BJ (cell line): ENCODE measurements at places on chromosomes 2 and 18. TPM values are rescaled to one million over a fixed set of nuclear protein-coding genes. Genes with fewer than 3 reads are reported as not detected.

The IL1F10 gene
- polyA plus RNA-seq = not detected in 2 replicates

The MAP4K4 gene
- 53.5 and 73.4 TPM in 2 replicates for polyA plus RNA-seq

The ERBB4 gene
- polyA plus RNA-seq = not detected in 2 replicates

The SIX2 gene
- polyA plus RNA-seq = 0.23 and 0.36 TPM in 2 replicates

The SLC16A14 gene
- 0.93 and 1.0 TPM in 2 replicates for polyA plus RNA-seq

The NTSR2 gene
- polyA plus RNA-seq = not detected in 2 replicates

The C2orf92 gene
- 2.6 and 2.7 TPM in 2 replicates for polyA plus RNA-seq

The RSAD2 gene
- polyA plus RNA-seq = 0.05 and 0.22 TPM in 2 replicates

The SLC4A3 gene
- polyA plus RNA-seq = 7.6 and 12.1 TPM in 2 replicates

The SPAST gene
- 4.5 and 10.3 TPM in 2 replicates for polyA plus RNA-seq

The FEV gene
- polyA plus RNA-seq = not detected in 2 replicates

The WNT10A gene
- not detected in 2 replicates for polyA plus RNA-seq

The CEBPZOS gene
- 24.6 and 40.0 TPM in 2 replicates for polyA plus RNA-seq

The C1QL2 gene
- polyA plus RNA-seq = not detected in 2 replicates

The NPHP1 gene
- 2.9 and 4.6 TPM in 2 replicates for polyA plus RNA-seq

The RNF152 gene
- polyA plus RNA-seq = 4.3 and 6.5 TPM in 2 replicates

The CHST10 gene
- 11.5 and 11.7 TPM in 2 replicates for polyA plus RNA-seq

The ANAPC1 gene
- 20.3 and 28.2 TPM in 2 replicates for polyA plus RNA-seq

The AQP12A gene
- polyA plus RNA-seq = not detected in 2 replicates

The ALPP gene
- polyA plus RNA-seq = not detected in 2 replicates

The CHAC2 gene
- polyA plus RNA-seq = 0.98 and 2.0 TPM in 2 replicates

The UBXN4 gene
- polyA plus RNA-seq = 51.1 and 75.6 TPM in 2 replicates

The BOLL gene
- polyA plus RNA-seq = not detected in 2 replicates

The IL36A gene
- polyA plus RNA-seq = not detected in 2 replicates

The FSHR gene
- not detected in 2 replicates for polyA plus RNA-seq

The ACMSD gene
- polyA plus RNA-seq = not detected in 2 replicates

The HTR2B gene
- 0.92 and 1.8 TPM in 2 replicates for polyA plus RNA-seq

The MROH2A gene
- polyA plus RNA-seq = not detected in 2 replicates

The REG3A gene
- polyA plus RNA-seq = not detected in 2 replicates

The SH2D6 gene
- polyA plus RNA-seq = 0.18 and 0.39 TPM in 2 replicates

The SNORC gene
- 0.25 and 0.53 TPM in 2 replicates for polyA plus RNA-seq

The IL1R1 gene
- polyA plus RNA-seq = 37.3 and 43.4 TPM in 2 replicates

The KRTCAP3 gene
- polyA plus RNA-seq = 0.44 and 0.47 TPM in 2 replicates

The DPYSL5 gene
- not detected in 2 replicates for polyA plus RNA-seq

The DSEL gene
- 19.9 and 44.5 TPM in 2 replicates for polyA plus RNA-seq

The CTAGE1 gene
- polyA plus RNA-seq = 0.06 TPM in 1 of 2 replicates, not detected in the other

The ASIC4 gene
- polyA plus RNA-seq = 0.04 and 0.09 TPM in 2 replicates

The LINC00305 gene
- polyA plus RNA-seq = not detected in 2 replicates

The XRCC5 gene
- polyA plus RNA-seq = 252 and 345 TPM in 2 replicates

The PLGLB2 gene
- polyA plus RNA-seq = 1.2 and 2.3 TPM in 2 replicates

The RAB6C gene
- polyA plus RNA-seq = not detected in 2 replicates

The CPO gene
- polyA plus RNA-seq = not detected in 2 replicates

The CIB4 gene
- polyA plus RNA-seq = not detected in 2 replicates

The CXXC1 gene
- 29.4 and 51.2 TPM in 2 replicates for polyA plus RNA-seq

The KCNE4 gene
- 16.6 and 18.5 TPM in 2 replicates for polyA plus RNA-seq

The PLCL1 gene
- 0.09 and 0.21 TPM in 2 replicates for polyA plus RNA-seq

The REEP1 gene
- polyA plus RNA-seq = 0.13 and 0.28 TPM in 2 replicates

The DHRS9 gene
- polyA plus RNA-seq = not detected in 2 replicates

The RGPD3 gene
- 0.02 and 0.10 TPM in 2 replicates for polyA plus RNA-seq
